ENCODE measurements at places on chromosomes 3 and 15.

DNA sequence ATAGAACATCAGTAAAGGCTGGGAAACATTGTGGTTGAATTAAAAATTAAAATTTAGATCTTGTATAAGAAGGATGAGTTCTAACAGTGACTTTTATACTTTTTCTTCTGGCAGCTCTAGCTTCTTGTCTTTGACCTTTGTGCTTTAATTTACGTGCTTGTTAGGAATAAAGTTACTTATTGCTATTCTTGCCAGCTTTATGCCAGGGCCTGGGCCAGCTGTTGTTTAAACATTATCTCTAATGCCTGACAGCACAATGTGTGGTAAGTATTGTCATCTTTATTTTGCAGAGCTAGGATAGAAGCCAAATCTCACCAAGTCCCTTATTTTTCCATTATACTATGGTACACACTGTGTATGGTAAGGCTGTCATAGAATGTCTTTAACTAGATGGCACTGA, 766.7 kb upstream of the GOLIM4 start:
- DNase-seq = no peak

DNA sequence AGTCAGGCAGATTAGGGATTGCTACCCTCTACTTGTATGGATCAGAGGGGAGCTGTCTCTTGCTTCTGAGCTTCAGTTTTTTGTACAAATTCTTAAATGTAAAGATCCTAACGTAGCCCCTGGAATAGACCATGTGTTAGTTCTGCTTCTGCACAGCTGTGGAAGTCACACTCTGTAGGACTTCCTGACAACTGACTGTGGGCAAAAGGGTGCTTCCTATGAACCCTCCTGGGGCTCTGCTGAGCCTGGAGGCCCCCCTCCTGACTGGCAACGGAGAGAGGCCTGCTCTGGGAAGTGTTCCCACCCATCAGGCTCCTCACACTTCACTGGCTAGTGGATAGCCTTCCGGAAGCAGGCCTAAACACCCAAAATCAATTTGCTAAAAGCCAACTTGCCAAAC, 131.0 kb downstream of the RPLP1 start:
- DNase-seq = no peak

- DNase-seq = no peak
These were observed 2.4 kb downstream of the ATP1B3 start for GRCh38 chr3:141878817-141879216.

GRCh38 chr3:5698851-5699250, 511.3 kb downstream of the EDEM1 start:
- no peak for DNase-seq

DNA sequence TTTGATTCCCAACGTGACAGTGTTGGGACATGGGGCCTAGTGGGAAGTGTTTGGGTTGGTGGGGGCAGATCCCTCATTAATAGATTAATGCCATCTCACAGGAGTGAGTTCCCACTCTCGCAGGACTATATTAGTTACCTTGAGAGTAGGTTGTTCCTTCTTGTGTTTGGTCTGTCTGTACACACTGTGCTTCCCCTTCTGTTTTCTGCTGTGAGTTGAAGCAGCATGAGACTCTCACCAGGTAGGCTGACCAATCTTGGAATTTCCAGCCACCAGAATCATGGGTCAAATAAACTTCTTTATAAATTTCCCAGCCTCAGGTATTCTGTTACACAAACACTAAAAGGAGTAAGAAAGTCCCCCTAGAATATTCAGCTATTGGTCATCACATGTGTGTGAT, 145.4 kb downstream of the ERC2 start:
- no peak for DNase-seq

DNA sequence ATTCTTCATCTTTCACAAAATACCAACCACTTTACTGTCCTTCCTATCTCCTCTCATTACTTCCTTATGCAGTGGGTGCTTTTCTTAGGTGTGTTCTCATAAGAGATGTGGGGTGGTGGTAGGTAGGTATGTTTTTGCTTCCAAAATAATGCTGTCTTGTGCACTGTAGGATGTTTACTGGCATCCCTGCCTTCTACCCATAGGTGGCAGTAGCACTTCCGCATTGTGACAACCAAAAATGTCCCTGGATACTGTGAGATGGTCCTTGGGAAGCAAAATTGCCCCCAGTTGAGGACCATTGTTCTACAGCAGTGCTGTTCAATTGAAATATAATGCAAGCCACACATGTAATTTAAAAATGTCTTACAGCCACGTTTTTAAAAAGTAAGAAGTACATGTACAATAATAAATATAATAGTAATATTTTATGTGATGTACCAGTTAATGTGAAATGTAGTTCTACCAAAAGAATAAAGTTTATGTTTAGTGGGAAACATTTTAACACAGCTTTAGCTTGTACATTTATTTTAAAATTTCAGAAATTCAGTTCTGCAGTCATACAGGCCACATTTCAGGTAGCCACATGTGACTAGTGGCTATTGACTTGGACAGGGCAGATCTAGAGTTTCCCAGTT, 75.2 kb downstream of the NEO1 start:
- DNase-seq = peak; percentile 19

DNA sequence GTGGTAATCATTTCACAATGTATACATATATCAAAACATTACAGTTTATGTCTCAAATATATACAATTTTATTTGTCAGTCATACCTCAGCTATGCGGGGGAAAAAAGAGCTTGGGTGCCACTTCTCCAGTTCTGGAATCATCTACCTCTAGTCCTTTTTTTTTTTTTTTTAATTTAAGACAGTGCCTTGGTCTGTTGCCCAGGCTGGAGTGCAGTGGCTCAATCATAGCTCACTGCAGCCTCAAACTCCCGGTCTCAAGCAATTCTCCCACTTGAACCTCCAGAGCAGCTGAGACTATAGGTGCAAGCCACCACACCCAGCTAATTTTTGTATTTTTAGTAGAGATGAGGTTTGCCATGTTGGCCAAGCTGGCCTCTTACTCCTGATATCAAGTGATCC, 67.4 kb downstream of the TMEM266 start:
- DNase-seq = peak; percentile 35

- no peak for DNase-seq
These were observed 82.9 kb downstream of the MYO9A start for GRCh38 chr15:72034859-72035650.

GRCh38 chr3:13607821-13608597, 59.1 kb downstream of the FBLN2 start:
- no peak for DNase-seq

GRCh38 chr3:8503461-8503860, 1.8 kb downstream of the LMCD1 start:
- DNase-seq = no peak

- no peak for DNase-seq
These were observed 849.3 kb downstream of the ROBO1 start for GRCh38 chr3:78918361-78919020.

- peak; percentile 20 for DNase-seq
These were observed 59.2 kb downstream of the SH3BP5 start for GRCh38 chr3:15273227-15273626.

DNA sequence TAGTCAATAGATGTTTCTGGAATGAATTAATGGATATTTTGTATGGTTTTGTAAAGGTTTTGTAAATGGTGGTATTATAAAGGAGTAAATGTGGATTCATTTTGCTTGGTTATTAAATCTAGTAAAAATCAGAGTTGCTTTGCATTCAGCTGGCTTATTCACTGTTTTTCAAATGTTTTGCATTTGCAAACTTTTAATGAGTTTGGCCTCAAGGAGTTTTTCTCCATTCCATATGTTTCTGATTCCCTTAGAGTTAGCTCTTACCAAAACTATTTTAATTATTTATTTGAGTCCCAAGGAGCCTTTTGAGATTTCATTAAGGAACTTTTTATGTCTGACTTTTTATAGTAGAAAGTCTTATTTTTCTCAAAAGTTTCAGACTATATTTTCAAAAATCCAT, 992.2 kb downstream of the DIPK2A start:
- no peak for DNase-seq

DNA sequence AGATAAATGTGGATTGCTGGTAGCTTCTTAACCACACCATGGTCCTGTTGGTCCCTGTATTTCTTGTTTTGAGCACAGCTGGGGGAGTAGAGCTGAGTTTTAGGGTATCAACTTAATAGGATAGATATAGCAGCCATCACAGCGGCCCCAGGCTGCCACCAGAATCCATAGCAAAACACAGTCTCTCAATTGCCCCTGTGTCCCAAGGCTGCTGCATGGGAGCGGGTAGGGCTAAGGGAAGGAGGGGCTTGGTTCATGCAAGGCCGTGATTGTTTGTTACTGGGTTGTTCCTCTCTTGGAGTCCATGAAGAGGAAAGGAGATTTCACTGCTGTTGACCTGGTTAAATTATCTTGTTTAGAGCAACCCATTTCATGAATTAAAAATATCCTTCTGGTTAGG, 22.1 kb downstream of the ARNT2 start:
- no peak for DNase-seq

- DNase-seq = no peak
These were observed 238.8 kb downstream of the OPA1 start for GRCh38 chr3:193831495-193832455.

DNA sequence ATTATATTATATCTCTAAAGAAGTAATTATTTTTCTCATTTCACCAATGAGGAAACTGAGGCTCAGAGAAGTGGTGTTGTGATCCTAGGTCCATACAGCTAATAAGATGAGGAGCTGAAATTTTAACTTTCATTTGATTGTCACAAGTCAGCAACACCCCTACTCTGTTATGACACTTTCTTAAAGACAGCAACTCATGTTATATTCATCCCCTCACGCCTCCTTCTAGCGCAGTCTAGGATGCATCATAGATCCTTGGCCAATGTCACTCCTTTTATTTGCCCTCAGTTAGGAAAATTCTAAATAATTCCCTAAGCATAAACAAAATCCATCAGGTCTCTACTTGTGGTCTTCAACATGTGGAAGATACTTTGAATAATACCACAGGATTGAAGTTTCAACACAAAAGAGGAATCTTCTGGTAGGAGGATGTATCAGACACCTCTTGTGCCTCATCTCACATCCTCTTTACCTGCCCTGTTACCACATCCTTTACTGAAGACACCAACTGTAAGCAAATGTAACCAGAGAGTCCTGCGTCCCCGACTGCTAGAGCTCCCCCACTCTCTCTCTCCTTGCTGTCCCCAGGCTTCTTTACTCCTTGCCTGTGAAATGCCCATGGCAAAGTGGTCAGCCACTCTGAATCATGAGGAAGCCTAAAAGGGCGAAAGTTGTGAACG, 53.7 kb downstream of the TRIM42 start:
- no peak for DNase-seq

GRCh38 chr15:50431204-50431603, 7.0 kb downstream of the USP8 start:
- DNase-seq = no peak

DNA sequence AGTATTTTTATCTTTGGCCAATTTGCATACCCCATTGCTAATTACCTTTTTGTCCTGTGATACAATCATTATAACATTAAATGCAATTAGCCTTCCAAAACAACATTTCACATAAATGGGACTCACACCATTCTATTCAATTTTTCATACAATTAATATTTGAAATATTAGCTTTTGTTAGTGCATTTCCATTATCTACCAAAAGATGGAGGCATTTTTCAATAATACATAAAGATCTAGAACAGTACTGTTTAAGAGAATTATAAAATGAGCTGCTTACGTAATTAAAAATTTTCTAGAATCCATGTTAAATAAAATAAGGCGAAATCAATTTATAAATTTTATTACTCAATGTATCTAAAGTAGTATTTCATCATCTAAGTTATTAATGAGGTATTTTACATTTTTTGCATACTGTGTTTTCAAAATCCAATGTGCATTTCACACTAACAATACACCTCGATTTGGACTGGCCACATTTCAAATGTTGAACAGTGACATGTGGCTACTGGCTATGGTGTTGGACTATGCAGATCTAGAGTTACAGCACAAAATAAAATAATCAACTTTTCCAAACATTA, 74.3 kb downstream of the TJP1 start:
- DNase-seq = no peak

GRCh38 chr3:32557640-32558352, 12.9 kb downstream of the DYNC1LI1 start:
- peak; percentile 11 for DNase-seq

GRCh38 chr3:170309046-170309445, 48.5 kb upstream of the SKIL start:
- no peak for DNase-seq

Data from body of pancreas (tissue), 4 donors.